ENCODE measurements at places on chromosomes 2 and 18.

GRCh38 chr2:201949927-201950246 lies 83.8 kb upstream of the FZD7 start:
- no peak for DNase-seq

GRCh38 chr2:113216891-113217454 lies 43.2 kb downstream of the PSD4 start:
- DNase-seq, result no peak

GRCh38 chr18:2979129-2979528 lies 33.8 kb downstream of the LPIN2 start:
- no peak for DNase-seq

GRCh38 chr2:26982102-26982742 lies 11.8 kb downstream of the MAPRE3 start:
- no peak for DNase-seq

GRCh38 chr2:27058210-27058609 lies 6.7 kb downstream of the AGBL5 start:
- no peak for DNase-seq

- DNase-seq, result no peak
Observed at GRCh38 chr2:217054791-217055190, 194.9 kb upstream of the TNP1 start.

- DNase-seq, result no peak
Observed at GRCh38 chr2:57177176-57177575, 869.4 kb upstream of the VRK2 start.

GRCh38 chr18:400456-400855 lies 100.0 kb downstream of the COLEC12 start:
- no peak for DNase-seq

DNA sequence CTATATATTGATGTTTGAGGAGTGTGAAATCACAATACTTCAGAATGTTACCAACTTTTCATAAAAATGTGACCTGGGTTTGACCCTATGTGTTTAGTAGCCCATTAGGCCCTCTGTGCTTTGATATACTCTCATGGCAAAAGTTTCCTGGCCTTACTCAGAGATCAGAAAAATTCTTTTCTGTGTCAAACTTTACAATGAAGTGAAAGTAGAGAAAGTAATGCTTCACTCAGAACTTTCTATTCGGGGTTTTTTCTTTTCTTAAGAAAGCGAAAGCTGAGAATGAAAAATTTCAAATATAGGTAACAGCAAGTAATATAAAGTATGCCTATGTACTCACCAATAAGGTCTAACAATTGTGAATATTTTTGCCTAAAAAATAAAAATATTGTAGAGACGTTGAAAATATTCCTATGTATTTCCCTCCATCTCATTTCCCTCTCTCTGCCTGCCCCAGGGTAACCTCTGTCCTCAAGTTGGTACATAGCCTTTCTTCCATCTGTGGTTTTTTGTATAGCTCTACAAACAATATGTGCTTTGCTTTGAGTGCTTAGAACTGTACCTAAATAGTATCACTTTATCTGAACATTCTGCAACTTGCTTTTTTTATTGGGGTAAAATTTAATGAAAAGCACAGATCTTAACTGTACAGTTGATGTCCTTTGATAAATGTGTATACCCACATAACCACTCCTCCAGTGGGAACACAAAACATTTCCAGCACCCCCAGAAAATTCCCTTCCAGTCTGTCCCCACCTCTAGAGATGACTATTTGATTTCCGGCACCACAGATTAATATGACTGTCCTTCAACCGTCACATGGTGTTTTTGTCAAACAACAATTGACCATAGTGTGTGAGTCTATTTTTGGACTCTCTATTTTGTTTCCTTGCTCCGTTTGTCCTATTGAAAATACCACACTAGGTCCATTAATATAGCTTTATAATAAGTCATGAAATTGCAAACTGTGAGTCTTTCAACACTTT lies 10.3 kb upstream of the ACKR3 start:
- DNase-seq, result no peak

GRCh38 chr2:239956818-239957261 lies 68.3 kb downstream of the NDUFA10 start:
- DNase-seq, result no peak

DNA sequence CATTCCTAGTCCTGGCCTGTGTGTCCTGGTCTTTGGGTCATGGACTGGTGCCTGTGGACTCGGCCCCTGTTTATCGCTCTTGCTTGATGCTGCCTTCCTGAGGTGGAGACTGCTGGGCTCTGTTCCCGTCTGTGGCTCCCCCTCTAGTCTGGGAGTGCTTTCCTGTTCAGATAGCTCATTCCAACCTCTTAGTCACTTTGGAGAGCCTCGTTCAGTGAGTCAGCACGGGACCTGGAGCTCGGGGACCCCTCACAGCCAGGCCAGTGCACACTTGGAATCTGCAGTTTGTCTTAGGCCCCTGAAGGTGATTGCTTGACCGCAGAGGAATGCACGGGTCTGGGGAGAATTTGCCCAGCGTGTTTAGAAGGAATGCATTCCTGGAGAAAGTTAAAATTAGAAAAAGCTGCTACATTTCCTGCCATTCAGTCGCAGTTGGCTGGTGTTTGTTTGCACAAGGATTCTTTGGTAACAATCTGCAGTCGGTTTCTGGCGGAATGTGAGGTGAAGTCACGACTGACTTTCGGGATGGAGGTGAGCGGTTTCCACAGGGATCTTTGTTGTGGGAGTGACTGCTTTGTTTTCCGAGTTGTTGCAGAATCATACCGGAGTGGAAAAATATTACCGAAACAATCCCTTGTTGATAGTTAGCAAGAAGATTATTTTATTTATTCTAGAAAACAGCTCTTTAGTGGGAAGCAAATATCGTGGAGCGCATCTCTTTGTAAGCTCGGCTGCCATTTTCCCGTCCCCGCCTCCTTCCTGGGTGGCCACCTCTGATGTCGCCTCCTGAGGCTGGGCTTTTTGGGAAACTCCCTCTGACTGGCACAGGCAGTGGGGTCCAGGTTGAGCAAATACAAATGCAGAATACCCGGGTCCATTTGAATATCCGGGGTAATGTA lies 29.6 kb downstream of the SH3BP4 start:
- no peak for DNase-seq

DNA sequence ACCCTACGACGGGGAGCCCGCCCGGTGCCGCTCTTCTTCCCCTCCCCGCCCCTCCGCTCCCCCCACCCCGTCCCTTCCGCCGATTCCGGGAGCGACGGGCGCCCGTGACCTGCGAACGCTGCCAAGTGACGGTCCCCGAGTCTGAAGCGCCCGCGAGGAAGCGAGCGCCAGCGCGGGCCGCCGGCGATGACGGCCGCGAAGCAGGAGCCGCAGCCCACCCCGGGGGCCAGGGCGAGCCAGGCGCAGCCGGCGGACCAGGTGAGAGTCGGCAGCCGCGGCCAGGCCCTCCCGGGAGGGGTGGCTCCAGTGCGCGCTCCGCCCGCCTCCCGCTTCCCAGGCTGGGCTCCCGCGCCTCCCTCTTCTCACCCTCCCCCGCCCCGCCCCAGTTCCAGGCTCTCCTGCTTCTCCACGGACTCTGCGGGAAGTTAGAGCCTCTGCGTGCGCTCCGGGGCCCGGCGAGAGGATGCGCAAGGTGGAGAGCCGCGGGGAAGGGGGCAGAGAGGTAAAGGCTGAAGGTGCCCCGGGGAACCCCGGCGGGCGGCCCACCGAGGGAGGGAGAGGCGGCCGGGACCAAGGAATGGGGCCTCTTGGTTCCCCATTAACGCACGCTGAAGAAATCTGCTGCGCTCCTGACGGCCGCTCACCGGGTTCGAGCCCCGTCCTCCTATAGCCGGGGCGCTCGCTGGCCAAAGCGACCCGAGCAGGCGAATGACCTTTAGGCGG lies 719.5 kb downstream of the DPP10 start:
- DNase-seq, result no peak

GRCh38 chr2:120594856-120595685 lies 140.6 kb upstream of the GLI2 start:
- no peak for DNase-seq

- no peak for DNase-seq
Observed at GRCh38 chr2:69345434-69345833, 41.6 kb downstream of the GFPT1 start.

GRCh38 chr2:26318950-26319349 lies 27.0 kb upstream of the SELENOI start:
- no peak for DNase-seq

DNA sequence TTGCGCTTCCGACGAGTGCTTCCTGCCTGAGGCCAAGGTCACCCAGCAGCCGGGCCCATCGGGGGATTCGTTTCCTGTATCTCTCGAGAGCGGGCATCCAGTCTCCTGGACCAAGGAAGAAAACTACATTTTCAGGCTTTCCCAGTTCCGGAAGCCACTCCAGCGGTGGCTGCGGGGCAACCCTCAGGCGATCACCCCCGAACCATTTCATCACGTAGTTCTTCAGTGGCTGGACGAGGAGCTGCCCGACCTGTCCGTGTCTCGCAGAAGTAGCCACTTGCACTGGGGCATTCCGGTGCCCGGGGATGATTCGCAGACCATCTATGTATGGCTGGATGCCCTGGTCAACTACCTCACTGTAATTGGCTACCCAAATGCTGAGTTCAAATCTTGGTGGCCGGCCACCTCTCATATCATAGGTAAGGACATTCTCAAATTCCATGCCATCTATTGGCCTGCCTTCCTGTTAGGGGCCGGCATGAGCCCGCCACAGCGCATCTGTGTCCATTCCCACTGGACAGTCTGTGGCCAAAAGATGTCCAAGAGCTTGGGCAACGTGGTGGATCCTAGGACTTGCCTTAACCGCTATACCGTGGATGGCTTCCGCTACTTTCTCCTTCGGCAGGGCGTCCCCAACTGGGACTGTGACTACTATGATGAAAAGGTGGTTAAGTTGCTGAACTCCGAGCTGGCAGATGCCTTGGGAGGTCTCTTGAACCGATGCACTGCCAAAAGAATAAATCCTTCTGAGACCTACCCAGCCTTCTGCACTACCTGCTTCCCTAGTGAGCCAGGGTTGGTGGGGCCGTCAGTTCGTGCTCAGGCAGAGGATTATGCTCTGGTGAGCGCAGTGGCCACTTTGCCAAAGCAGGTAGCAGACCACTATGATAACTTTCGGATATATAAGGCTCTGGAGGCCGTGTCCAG lies 1.0 kb downstream of the MARS2 start:
- DNase-seq, result no peak

All from stimulated activated CD4-positive, alpha-beta T cell treated with anti-CD3 and anti-CD28 coated beads, TNF-alpha, amount 100 ng/mL, for 48 hours (primary cell).